ENCODE measurements at places on chromosomes 12 and 14. TPM values are rescaled to one million over a fixed set of nuclear protein-coding genes. Genes with fewer than 3 reads are reported as not detected.

DNA sequence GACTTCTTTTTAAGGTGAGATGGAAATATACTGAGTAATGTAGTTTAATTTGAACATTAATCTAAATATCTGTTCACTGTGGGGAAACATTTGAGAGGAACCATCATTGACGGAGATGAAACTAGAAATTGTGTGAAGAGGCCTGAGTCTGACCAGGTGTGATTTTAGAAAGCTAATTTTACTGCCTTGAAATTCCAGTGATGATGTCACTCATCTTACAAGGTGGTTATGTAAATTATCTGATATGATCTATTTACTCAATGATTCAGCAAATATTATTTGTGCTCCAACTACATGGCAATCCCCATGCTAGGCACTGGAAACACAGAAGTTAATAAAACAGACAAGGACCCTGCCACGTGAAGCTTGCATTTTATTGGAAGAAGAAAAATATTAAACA is 435.7 kb upstream of the DCN start:
- no peak for DNase-seq

SYNDIG1L gene
- not detected for total RNA-seq

AICDA gene
- not detected for total RNA-seq

COPS7A gene
- total RNA-seq: 36.2 TPM

- DNase-seq: no peak
These were observed 596.1 kb downstream of the VRK1 start for GRCh38 chr14:97393244-97393643.

RAB21 gene
- 105 TPM for total RNA-seq

POLE2 gene
- 46.9 TPM for total RNA-seq

GRCh38 chr12:88904705-88905104 is 324.4 kb upstream of the KITLG start:
- no peak for DNase-seq

P3H3 gene
- 3.5 TPM for total RNA-seq

DNA sequence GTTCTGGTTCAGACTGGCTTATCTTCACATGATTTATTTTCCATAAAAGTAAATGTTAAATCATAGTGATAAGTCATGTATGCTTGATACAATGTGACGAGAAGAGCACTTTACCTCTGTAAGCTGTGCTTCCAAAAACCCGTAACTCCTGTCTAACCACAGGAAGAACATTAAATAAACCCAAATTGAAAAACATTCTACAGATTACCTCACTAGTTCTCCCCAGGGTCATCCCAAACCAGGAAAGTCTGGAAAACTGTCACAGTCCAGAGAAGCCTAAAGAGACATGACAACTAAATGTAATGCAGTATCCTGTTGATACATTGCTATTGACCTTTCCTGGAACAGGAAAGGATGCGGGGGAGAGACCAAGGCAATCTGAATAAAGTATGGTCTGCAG is 32.5 kb upstream of the DUSP6 start:
- DNase-seq: no peak

GRCh38 chr14:80233470-80234089 is 22.3 kb upstream of the DIO2 start:
- no peak for DNase-seq

GUCY2C gene
- total RNA-seq: not detected

GRCh38 chr14:91858536-91859275 is 8.6 kb downstream of the TC2N start:
- no peak for DNase-seq

- DNase-seq: peak; percentile 72
These were observed 536 bp upstream of the WNT1 start for GRCh38 chr12:48977290-48978281.

PLEKHG3 gene
- total RNA-seq: 6.2 TPM

MIP gene
- total RNA-seq: not detected

GRCh38 chr12:12548713-12549112 is 13.9 kb downstream of the DUSP16 start:
- DNase-seq: no peak

Data from activated T-helper 1 cell treated with anti-CD3 and anti-CD28 coated beads, Interleukin-12 subunit alpha, Interleukin-12 subunit beta, Interleukin-2, Interleukin-4 antibody, amounts not matched to agents 30 ng/mL and 10 ng/mL and 1 ng/mL, durations not matched to agents 14 hours and 24 hours and 36 hours (primary cell).